ENCODE measurements at places on chromosomes 1 and 21.

DNA sequence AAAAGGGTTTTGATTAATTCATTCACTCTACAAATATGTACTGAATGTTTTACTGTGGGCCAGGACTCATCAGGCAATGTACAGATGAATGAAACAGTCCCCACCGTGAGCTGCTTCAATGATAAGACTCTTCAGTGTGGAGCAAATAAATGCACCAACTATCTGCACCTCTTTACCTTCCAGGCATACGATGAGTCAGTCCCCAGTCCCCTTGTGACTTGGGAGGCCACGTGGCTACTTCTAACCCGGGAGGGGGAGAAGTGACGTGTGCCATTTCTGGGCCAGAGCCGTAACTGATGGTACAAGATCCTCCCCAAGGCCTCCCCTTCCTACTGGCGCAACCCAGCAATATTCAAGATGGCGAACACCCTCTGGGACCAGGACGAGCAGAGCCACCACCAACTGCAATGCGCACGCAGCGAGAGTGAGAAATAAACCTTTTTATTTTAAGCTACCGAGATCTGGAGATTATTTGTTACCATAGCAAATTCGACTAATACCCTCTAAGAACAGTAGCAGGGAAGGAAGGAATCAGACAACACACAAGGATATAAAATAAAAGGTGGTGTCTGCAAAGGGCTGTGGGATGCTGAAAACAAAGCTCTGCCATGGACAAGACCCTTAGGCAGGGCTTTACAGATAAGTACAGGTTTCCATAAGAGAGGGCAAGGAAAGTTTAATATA lies 74.5 kb downstream of the NPHP4 start:
- no peak for DNase-seq

GRCh38 chr1:154962156-154962749 lies 671 bp upstream of the PYGO2 start:
- no peak for DNase-seq

- DNase-seq, result no peak
These were observed 615 bp downstream of the GPR161 start for GRCh38 chr1:168135921-168136708.

DNA sequence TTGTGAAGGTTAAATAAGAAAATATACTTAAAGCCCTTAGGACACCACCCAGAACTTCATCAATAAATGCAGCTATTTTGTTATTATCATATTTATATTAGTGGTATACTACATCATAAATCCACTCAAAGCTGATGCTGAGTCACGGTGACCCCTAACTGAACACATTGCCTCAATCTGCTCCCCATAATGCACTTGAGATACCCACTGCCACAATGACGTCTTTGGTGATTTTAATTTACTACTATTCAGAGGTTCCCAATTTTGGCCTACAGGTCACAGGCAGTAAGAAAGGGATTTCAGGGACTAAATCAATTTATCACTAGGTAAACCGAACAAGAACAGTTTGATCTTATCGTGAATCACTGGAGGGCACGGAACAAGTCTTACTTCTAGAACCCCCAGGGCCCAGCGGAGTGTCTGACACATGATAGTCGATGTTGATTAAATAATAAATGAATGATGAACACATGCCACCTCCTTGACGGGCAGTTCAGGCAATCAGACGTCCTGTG lies 493 bp upstream of the CHD1L start:
- DNase-seq, result no peak

DNA sequence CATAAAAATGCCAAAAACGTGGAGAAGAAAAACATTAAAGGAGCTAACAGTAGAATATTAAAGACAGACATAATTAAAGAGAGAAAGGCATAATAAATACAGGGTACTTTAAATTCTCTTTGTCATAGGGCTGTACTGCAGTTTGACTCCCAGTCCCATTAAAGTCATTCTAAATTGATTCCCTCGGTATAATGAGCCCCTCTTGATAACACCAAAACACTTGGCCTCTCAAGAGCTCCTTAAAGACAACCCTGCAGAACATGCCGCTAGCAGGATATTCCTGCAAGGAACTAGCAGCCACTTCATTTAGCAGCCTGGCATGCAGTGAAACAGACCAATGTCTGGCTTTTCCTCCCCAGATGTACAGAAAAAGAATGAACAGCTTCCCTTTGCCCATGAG lies 273.8 kb upstream of the ESRRG start:
- DNase-seq, result no peak

- no peak for DNase-seq
These were observed 19.1 kb downstream of the ASPM start for GRCh38 chr1:197127246-197127912.

DNA sequence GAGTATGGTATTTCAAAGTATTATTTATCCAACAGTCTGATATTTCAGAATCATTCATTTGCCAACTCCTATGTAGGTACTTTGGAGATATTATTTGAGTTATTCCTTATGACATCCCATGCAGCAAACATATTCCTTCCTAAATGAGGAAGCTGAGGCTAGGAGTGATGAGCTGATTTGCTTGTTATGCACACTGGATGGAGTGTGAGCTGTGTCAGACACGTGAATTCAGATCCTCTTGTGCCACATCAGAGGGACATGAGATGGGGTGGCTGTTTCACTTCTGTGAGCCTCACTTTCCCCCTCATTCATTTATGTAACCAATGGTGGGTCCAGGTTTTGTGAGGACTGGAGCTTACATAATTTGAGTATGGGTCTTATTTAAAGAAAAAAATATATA lies 215.9 kb downstream of the DISC1 start:
- DNase-seq, result no peak

- DNase-seq, result no peak
These were observed 54.1 kb downstream of the DTL start for GRCh38 chr1:212089560-212090163.

DNA sequence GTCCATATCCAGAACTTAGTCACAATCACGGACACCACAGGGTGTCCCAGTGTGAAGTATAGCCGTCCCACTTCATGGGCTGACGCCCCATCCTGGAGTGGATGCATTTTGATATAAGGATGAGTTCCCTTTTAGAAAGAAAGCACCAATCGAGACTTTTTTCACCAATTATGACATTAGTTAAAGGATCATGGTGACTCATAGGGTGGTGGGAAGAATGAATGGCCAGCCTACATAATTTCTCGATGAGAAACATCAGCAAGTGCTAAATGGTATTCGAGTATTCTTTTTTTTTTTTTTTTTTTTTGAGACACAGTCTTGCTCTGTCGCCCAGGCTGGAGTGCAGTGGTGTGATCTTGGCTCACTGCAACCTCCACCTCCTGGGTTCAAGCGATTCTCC lies 38.5 kb upstream of the USP1 start:
- DNase-seq, result no peak

- no peak for DNase-seq
These were observed 20.7 kb upstream of the POFUT2 start for GRCh38 chr21:45308194-45309068.

DNA sequence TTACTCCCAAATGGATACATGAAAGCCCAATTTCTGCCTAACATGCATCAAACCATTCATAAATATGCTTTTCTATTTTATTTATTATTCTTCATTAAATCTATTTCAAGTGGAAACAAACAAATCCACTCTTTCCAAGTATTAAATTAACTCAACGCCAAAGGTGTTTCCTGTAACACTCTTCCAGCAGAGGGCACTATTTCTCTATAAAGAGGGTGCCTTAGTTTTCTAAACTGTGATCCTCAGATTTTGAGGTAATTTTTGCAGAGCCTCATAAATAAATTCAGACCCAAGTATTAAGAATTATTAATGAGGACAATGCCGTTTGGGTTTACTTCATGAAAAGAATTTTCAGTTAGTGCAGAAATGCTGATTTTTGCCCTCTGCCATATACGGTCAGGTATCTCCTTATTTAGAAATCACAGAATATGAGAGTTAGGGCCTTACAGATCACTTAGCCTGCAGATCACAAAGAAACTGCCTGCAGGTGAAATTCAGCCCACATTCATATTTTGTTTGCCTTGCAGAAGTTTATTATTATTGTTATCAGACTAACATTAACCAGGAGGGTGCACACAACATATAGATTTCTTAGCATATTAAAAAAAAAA lies 40.1 kb upstream of the MYSM1 start:
- DNase-seq, result no peak

DNA sequence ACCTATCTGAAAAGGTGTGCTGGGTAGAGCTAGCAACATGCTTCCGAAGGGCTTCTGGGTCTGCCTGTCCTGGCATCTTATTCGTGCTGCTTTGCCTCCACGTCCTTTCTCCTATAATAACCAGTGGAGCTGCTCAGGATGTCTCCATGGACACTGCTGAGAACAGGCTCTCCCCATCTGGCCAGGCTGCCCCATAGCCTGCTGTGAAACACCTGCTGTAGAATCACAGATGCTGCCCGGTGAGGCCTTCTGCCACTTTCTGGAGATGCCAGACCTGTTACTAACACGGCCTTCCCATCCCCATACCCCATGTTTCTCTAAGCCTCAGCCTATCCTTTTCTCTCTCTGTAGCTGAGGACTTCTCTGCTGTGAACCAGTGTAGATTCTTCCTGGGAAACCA lies 120.5 kb downstream of the IER5 start:
- DNase-seq, result no peak

- no peak for DNase-seq
These were observed 4.1 kb upstream of the PCBP3 start for GRCh38 chr21:45639206-45640000.

DNA sequence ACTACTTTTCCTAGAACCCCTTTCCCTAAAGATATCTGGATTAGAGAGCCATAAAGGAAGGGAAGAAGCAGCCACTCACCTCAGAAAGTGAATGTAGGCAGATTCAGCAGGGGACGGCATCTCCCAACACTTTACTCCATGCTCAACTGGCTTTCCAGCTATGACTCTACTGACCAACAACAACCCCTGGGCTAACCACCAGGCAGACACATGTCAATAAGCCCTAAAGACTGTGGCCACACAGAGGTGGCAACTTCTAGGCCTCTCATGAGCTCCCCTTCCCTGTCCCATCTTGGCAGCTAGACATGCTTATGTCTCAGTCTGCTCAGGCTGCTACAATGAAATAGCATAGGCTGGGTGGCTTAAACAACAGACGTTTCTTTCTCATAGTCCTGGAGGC lies 214.0 kb upstream of the ZP4 start:
- no peak for DNase-seq

DNA sequence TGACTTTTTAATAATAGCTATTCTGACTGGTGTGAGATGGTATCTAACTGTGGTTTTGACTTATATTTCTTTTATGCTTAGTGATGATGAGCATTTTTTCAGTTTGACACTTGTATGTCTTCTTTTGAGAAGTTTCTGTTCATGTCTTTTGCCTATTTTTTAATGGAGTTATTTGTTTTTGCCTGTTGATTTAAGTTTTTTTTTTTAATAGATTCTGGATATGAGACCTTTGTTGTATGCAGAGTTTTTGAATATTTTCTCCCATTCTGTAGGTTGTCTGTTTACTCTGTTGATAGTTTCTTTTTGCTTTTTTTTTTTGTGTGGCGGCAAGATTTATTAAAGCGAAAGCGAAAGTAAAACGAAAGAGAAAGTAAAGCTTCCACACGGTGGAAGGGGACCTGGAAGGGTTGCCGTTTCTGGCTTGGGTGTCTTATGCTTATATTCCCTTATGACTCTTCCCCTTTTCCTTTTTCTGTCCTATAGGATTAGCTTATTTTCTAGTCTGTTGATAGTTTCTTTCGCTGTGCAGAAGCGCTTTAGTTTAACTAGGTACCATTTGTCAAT lies 67.6 kb downstream of the TBX19 start:
- no peak for DNase-seq

- no peak for DNase-seq
These were observed 56.7 kb downstream of the MRPS6 start for GRCh38 chr21:34129901-34130715.

DNA sequence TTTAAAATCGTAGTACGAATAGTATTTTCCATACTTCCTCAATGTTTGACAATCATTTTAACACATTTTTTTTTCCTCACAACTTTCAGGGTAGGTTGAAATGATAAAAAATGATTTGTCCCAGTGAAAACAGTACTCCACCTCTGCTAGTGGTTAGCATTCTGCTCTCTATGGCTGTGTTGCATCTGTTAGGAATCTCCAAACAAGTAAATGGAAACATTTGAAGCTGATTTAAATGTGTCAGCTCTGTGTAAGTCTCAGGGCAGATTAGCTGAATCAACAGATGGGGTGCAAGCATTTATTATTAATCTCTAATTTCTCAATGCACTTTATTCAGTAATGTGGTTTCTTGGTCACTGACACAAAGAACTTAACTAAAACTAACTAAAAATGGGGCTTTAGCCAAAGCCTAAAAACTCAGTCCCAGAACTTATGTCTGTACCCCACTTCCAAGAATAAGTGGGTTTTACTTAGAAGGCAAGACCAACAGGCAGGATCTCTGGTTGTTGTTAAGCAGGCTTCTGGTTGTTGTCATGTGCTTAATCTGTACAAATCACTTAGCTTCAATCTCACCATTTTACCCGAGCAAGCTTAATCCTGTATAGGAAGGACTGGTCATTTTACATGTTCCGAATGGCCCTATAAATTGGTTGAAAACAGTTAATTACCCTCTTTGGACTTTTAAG lies 67.8 kb downstream of the PRRX1 start:
- DNase-seq, result no peak

- DNase-seq, result no peak
These were observed 12.9 kb upstream of the ERI3 start for GRCh38 chr1:44367944-44368343.

DNA sequence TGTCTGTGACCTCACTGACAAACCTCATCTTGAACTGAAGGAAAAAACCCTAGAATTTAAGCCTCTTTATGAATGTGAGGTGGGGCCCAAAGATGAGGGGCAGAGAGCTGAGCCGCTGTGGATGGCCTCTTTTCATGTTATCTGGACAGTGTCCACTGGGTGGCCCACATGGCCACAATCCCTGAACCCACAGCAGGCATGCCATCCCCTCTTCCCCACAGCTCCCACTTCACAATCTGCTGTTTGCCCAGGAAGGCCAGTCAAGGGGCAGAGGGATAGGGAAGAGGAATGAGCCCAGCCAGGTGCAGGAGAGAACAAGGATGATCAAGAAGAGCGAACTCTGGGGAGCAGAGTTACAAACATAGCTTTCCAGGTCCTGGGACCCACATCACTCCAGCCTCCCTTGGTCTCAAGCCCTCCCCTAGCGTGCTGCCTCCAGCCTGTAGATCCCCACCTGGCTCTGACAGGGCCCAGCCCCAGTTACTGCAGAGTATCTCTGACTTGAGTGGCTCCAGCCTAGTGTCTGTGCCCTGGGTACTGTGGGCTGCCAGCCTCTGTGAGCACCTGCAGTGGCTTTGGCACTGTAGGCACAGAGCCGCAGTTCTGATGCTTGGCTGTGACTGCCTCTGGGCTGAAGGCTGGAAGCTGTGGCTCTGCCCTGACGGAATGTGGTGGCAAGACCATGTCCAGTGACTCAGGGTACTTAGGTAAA lies 1.9 kb upstream of the SLFNL1 start:
- no peak for DNase-seq
